ENCODE measurements at places on chromosomes 4 and X. TPM values are rescaled to one million over a fixed set of nuclear protein-coding genes. Genes with fewer than 3 reads are reported as not detected.

The TBX22 gene
- not detected for total RNA-seq

The NDUFB11 gene
- total RNA-seq, result 66.8 TPM

The ADH1C gene
- 6.6 TPM for total RNA-seq

The WDR1 gene
- total RNA-seq, result 364 TPM

The EXOC1L gene
- not detected for total RNA-seq

The CT45A3 gene
- not detected for total RNA-seq

The CXorf49 gene
- total RNA-seq, result not detected

The BANK1 gene
- total RNA-seq, result 0.62 TPM

The MAGEB17 gene
- total RNA-seq, result 2.4 TPM

The NXF2 gene
- total RNA-seq, result not detected

The OFD1 gene
- total RNA-seq, result 26.6 TPM

The UCP1 gene
- not detected for total RNA-seq

The TMA16 gene
- total RNA-seq, result 21.1 TPM

The SLC30A9 gene
- total RNA-seq, result 54.9 TPM

The RHOXF1 gene
- total RNA-seq, result not detected

The SPP1 gene
- 37.8 TPM for total RNA-seq

The GRID2 gene
- not detected for total RNA-seq

The LEF1 gene
- total RNA-seq, result 2.4 TPM

The IL21 gene
- not detected for total RNA-seq

The GPR82 gene
- total RNA-seq, result 0.47 TPM

The ANKRD37 gene
- 10.6 TPM for total RNA-seq

The SPOCK3 gene
- total RNA-seq, result 1.3 TPM

The STARD8 gene
- 8.9 TPM for total RNA-seq

The KIT gene
- 39.4 TPM for total RNA-seq

The DIPK2B gene
- 31.9 TPM for total RNA-seq

The RGN gene
- total RNA-seq, result 10.2 TPM

The TREX2 gene
- 1.1 TPM for total RNA-seq
